ENCODE measurements at places on chromosomes 13 and 19.
A peak's percentile ranks its signal among the peaks of the same experiment; 100 is the strongest.

GRCh38 chr13:32142956-32143375 lies 111.4 kb downstream of the FRY start:
- peak; percentile 88 for DNase-seq

DNA sequence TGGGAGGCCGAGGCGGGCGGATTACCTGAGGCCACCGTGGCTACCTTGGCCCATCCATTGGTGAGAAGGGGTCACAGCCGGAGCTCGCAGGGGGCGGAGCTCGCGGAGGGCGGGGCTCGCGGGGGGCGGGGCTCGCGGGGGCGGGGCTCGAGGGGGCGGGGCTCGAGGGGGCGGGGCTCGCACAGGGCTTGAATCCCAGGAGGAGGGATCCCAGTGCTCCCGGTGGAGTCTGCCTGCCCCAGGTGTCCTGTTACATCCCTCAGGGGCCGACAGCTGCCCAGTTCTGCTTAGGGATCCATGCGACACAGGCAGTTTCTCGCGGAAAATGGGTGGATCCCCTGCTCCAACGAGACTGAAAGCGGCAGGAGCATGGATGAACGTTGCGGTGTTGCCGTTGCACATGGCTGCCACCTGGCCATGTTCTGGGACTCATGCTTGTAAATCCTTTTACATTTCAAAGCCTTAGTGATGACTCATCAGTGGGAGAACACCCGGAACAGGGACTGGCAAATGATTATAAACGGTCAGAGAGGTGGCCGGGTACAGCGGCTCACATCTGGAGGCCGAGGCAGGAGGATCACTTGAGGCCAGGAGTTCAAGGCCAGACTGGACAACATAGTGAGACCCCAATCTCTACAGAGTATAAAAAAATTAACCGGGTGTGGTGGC lies 25.1 kb downstream of the TMPRSS9 start:
- peak; percentile 67 for DNase-seq

GRCh38 chr13:105276571-105276970 lies 1258.9 kb downstream of the EFNB2 start:
- DNase-seq: no peak

DNA sequence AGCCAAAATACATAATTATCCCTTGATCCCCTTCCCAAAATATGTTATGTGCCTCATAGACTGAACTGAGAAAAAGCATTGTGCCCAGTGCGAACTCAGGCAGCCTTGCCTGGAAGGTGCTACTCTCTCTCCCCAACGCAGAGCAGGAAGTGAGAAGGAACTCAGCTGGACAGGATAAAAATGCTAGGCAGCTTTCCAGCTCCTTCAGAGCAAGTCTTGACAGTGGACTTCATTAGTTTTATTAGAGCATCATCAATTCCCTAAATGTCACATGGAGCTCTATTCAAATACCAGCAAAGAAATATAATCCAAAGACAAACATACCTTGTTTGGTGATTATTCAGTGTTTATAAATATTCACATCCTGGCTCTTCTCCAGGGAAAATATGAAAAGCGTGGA lies 202.4 kb downstream of the RFC3 start:
- DNase-seq: no peak

DNA sequence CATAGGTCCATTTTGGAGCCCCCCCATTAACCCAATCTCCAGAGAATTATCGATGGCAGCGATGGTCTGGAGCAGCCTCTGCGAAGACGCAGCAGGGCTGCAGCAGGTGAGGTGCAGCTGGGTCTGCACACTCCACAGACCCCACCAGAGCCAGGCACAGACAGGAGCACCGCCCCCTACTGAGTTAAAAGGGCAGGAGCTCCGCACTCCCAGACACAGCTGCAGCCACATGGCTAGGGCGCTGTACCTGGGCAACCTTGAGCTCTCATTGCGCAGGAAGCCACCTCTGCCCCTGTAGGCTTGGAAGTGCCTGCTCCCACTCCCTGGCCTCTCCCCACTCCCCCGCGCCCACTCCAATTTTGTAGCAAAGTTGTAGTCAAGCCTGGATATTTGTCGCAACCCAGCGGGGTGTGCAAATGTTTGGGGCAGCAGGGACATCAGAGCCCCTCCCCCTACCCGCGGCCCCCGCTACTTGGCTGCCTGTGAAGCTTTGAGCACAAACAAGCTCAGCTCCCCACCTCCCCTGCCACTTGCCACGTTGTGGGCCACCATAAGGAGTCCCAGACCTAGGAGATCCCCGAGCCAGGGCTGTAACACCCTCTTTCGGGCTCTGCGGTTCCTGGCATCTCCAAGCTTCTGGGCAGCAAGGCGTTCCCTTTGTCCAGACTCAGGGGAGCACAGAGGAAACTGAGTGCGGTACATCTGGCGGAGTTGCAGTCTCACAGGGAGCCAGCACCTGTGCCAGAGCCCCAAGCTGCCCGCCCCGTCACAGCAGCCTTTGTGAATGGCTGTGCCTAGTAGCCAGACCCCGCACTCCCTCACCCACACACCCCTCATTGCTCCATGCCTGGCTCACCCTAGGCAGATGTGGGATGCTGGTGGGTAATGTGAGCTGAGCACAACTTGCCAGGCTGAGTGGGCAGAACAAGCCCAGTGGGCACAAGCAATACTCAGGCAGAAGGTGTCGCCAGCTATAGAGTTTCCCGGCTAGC lies 949.7 kb upstream of the SLITRK1 start:
- DNase-seq: no peak

Measured in Caco-2 (cell line).